ENCODE measurements at places on chromosomes 7 and 10. TPM values are rescaled to one million over a fixed set of nuclear protein-coding genes. Genes with fewer than 3 reads are reported as not detected.

GRCh38 chr10:31507427-31507826, 188.4 kb downstream of the ZEB1 start:
- DNase-seq: no peak

DNA sequence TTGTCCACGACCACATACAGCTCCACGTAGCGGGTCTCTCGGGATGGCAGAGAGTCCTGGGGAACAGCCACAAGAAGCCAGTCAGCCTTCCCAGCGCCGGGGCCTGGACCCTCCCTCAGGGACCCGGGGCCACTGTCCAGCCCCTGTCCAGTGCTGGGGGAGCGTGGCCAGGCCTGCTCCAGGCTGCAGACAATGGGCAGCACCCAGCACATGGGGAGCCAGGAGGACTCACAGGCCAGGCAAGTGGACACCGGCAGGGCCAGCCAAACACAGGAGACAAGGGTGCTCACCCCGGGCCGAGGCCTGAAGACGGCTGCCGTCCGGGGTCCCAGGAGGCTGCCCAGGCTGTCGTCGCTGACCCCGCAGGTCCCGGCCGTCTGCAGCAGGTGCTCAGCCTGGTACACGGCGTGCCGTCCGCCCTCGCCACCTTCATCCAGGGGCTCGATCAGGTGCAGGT, 3.7 kb downstream of the ADAM8 start:
- no peak for DNase-seq

DNA sequence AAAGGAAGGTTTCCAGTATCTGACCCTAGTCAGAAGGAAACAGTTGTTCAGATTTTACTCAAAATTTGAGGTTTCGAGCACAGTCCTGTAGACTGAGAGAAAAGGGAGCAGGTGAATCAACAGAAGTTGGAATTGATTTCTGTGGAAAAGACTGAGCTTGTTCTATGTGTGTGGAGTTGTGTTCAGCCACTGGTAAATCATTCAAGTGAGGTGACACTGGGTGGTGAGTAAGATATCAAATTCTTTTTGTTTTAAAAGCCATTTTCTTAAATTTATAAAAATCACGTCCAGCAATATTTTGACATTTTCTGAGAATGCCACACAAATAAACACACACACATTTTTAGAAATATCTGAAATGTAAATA, 165.1 kb downstream of the HGF start:
- DNase-seq: no peak

The NKX2-3 gene
- total RNA-seq: not detected

The OR2A5 gene
- total RNA-seq: not detected

GRCh38 chr10:1310271-1310789, 254.1 kb downstream of the WDR37 start:
- DNase-seq: no peak

DNA sequence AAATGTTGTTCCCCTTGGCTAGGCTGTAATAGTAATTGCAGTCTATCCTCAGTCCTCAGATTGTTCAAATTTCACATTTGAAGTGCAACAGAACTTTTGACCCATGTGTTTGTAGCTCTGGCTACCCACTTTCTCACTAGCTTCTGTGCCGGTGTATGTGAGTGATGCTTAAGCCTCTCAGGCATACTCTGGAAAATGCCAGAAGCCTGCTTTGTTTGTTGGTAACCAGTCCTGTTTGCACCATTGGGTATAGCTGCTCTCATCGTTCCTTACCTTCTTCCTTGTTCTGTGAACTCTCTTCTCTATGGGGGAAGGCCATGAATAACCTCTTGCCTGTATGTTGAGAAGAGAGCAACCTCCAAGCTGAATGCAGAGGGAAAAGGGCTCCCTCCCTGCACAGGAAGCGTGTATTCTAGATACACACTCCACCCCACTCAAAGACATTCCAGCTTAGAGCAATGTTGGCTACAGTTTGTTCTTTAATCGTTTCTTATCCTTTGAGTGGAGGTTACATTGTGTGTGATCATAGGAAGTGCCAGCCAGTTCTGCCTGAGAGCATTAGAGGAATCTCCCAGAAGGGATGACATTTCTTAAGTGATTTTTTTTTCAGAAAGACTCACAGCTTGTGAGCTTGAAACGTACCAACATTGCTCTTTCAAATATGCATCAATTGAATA, 40.5 kb downstream of the C1QL3 start:
- no peak for DNase-seq

The CDH23 gene
- 2.8 TPM for total RNA-seq

The PTPRN2 gene
- total RNA-seq: 0.72 TPM

The FRMPD2 gene
- not detected for total RNA-seq

DNA sequence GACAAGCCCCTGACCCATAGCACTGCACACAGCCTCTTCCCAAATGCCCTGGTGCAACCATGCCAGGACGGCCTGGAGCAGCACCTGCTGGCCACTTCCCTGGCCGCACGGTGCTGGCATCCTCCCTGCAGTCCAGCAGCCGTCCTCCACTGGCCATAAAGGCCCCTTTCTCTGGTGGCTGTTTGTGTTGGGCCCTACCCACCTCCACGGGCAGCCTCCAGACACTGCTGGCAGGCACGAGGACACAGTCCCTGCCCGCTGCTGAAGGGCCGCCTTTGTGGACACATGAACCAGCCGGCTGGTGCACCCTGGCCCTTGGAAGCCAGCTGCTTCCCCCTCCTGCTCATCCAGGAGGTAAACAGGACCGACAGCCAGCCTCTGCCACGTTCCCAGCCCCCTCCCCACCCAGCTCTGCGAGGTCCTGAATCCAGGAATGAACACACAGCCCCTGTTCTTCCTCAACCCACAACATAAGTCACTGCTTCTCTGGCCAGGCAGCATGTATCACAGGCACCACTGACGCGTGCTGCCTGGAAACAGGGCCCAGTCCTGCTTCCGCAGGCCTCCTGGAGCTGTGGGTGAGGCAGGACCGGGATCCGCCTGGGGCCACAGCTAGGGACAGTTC, 43.8 kb downstream of the SPOCK2 start:
- no peak for DNase-seq

The FAM180A gene
- total RNA-seq: not detected

The HNRNPH3 gene
- 150 TPM for total RNA-seq

GRCh38 chr7:85896531-85896930, 709.7 kb upstream of the SEMA3D start:
- no peak for DNase-seq

GRCh38 chr7:133081119-133081598, 731 bp downstream of the CHCHD3 start:
- peak; percentile 19 for DNase-seq

Data from activated T-cell treated with anti-CD3 and anti-CD28 coated beads, Interleukin-2, amount 50 U/mL, for 72 hours (primary cell).